ENCODE measurements at places on chromosomes 16 and 17. TPM values are rescaled to one million over a fixed set of nuclear protein-coding genes. Genes with fewer than 3 reads are reported as not detected.
A peak's percentile ranks its signal among the peaks of the same experiment; 100 is the strongest.

DNA sequence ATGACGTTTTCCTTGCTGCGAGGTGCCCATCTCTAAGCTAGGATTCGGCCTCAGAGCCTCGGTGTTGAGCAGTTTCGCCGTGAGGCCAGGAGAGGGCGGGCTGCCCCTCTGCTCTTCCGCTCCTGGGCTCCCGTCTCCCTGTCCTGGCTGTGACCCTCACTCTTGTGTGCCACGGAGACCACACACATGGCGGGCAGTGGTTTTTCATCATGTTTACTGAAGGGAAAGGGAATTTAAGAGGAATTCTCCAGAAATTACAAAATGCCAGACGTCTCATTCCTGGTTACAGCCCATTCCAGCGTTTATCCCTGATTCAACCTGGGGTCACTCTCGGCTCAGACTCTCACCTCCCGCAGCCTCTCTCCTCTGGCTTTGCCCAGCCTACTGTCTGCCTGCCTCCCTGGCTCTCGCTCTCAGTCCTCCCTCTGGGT, 96.8 kb upstream of the ELAC2 start:
- peak; percentile 72 for DNase-seq

GRCh38 chr17:76219670-76220383, 20.5 kb downstream of the RNF157 start:
- no peak for DNase-seq

DNA sequence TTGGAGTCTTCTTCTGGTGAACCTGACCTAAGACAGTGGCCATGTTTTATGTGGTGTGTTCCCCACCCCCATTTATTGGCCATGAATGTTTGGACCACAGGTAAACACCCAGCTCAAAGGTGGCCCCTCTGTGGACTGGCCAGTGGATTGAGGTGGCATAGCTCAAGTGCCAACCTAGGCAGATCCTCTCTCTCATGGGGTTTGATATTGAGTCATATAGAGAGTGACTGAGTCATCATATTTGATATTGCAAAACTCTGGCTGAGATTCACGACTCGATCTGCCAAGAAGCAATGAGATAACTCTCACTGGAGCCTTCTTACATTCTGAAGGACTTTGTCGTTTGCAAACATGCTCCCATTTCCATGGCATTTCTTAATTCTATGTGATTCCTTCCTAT, 10.5 kb upstream of the TEKT3 start:
- DNase-seq, result no peak

DNA sequence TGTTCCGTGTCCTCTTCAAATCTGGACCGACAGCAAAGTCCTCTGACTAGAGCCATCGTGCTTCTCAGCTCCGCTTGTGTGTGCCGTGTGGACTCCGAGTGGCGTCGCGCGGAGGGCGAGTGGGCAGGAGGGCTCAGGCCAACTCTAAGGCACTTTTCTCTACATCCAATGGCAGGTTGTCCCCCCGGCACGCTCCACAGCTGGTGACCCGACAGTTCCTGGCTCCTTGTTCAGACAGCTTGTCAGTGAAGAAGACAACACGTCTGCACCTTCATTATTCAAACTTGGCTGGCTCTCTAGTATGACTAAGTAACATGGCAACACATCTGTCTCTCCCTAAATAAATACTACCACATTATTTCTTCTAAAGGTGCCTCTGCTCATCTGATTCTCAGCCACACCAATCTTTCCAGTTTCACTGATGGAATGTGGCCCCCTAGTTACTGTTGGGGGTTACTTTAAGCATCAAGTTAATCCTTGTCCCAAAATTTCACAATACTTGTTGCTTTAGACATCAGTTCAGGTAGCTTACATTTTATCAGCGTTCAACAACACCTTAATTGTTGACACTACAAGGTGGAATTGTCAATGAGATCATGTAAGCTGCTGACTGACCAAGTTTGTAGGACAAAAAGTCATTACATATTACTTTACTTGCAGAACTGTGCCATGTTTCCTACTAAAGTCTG, 15.4 kb downstream of the COG1 start:
- DNase-seq, result no peak

GRCh38 chr17:8556074-8556473, 74.5 kb downstream of the MYH10 start:
- DNase-seq, result no peak

- no peak for DNase-seq
Measured at GRCh38 chr17:50218071-50218759, 16.8 kb upstream of the COL1A1 start.

GRCh38 chr16:19524356-19524615, 544 bp downstream of the CCP110 start:
- no peak for DNase-seq

DNA sequence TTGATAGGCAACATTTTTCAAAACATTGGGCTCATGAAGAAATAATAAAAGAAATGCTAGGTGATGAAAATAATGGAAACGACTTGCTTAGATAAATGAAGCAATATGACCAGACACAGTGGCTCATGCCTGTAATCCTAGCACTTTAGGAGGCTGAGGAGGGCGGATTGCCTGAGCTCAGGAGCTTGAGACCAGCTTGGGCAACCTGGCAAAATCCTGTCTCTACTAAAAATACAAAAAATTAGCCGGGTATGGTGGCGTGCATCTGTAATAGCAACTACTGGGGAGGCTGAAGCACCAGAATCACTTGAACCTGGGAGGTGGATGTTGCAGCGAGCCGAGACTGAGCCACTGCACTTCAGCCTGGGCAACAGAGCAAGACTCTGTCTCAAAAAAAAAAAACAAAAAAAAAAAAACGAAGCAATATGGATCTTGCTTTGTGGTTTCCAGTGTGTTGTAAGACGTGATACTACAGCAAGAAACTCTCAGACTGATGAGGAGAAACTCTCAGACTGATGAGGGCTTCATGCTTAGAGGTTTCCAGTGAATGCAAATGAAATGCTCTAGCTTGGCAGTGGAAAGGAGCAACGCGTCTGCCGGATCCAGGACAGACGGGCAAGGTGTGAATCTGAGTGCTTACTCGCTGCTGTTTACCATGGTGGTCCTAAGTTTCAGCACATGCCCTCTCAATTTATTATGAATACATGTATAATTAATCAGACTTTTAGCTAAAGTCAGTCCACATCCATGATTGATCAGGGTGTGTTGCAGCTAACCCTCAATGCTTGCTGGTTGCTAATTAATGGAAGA, 11.5 kb upstream of the IGF2BP1 start:
- no peak for DNase-seq

DNA sequence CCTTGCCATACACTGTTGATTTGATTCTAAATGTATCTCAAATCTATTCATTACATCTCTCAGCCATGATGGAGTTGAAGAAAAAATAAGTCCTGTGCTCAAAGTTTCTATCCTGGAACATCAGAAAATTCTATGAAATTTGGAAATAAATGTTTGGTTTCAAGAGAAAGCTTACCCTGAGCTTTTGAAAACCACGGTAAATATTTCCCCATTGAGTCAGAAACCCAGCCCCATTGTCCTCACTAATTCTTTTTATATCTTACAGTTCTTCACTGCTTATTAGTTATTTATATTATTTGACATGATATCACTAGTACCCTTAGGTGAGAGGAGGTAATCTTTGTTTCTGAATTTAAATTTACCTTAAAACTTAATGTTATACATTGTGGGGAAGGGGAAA, 128.5 kb downstream of the MRTFB start:
- DNase-seq, result no peak

DNA sequence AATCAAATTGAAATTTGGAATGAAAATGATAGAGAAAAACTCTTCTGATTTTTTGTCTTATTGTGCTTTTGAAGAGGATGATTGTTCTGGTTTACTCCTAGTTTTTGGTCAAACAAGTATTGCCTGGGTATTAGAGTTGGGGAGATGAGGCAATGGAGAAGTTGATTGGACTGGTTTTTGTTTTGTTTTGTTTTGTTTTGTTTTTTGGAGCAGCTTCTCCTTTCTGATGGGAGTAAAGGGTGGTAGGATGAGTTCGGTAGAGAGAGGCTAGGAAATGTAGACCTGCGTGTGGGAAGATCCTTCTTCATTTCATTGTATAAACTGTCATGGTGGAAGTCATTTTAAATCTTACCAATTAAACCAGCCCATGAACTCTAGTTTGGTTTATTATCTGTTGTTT, 17.7 kb downstream of the ATP6V0A1 start:
- no peak for DNase-seq

- DNase-seq, result no peak
Measured at GRCh38 chr16:20880867-20881502, 19.2 kb downstream of the DCUN1D3 start.

DNA sequence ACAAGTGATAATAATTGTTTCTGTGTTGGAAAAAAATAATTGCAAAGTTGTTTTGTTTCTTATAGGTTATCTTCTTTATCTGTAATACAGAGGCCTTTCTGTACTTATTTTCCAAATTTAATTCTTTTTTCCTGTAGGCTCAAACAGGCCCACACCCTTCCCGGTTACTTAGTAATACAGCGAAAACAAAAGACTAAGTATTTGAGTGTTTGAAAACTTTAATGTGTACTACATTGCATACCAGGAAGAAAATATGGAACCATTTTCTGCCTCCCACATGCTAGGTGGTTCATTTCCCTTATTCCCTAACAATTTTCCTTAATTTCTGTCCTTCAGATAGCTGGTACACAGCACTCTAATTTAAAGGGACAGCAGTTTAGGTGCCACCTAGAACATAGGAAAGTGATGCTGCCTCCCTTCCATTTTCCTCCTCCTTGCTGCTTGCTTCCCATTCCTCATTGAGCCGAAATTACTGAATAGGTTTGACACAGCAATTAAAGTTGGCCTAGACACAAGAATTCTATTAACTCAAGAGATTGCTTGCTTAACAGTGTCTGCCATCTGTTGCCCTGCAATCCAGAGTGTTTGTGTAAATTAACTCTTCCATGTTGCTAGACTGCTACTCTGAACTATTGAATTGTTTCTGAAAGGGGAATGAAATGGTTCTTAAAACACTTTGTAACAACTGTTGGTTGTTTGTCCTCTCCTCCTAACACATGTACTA, 24.2 kb downstream of the CYB5B start:
- peak; percentile 50 for DNase-seq

- DNase-seq, result no peak
Measured at GRCh38 chr16:11493531-11493929, 93.2 kb downstream of the LITAF start.

DNA sequence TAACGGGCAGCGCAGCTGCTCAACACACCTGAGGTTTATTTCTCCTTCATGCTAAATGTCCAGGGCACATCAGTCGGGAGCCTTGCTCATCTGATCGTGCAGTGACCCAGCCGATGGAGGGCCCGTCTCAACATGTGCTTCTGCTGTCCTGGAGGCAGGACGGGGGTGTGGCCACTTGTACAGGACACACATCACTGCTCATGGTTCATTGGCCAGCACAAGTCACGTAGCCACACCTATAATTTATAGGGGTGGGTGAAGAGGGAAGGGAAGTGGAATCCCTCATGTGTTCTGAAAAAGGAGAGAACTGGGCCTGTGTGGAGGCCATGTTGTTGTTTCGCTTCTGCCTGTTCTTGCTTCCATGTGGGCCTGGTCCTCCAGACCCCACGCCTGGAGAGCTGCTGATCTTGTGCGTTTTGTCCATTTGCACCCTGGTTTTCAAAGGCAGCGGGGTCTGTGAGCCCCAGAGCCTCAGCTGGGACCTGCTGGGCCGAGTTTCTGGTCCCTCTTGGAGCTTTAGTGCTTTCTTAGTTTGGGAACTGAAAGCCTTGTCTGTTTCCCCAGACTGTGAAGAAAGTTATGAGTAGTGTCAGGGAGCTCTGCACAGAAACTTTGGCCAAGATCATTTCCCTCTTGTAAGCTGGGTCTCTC, 60.5 kb downstream of the CMIP start:
- DNase-seq, result no peak

DNA sequence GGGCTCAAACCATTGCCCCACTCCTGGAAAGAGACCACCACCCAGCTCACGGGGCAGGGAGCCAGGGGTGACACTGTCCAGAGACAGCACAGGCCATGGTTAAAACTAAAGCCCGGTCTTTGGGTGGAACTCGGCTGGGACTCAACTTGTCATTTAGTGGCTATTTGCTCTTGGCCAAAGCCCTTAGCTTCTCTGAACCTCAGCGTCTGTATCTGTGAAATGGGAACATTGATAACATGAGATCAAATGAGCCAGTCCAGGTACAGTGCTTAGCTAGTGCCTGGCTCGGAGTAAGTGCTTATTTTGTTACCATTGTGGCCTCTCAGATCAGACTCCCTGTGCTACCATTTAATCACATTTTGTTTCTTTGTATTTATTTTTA, 48.5 kb downstream of the RTN4RL1 start:
- no peak for DNase-seq

DNA sequence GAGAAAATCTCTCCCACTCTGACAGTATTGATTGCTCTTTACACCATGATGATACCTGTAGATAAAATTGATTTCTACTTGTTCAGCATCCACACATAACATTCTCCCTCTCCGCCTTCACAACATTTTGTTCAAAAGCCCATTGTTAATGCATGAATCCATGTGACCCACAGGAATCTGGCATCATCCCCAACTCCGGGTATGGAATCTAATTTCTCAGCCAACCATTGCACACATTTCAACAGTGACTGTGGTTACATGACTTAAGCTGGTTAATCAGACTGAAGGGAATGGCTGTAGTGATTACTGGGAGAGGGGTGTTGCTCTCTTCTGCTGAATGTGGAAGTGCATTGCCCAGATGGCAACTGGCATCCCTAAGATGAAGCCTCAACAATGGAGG, 161.4 kb upstream of the C16orf82 start:
- no peak for DNase-seq

GRCh38 chr17:62882284-62882683, 74.2 kb upstream of the MARCHF10 start:
- no peak for DNase-seq

DNA sequence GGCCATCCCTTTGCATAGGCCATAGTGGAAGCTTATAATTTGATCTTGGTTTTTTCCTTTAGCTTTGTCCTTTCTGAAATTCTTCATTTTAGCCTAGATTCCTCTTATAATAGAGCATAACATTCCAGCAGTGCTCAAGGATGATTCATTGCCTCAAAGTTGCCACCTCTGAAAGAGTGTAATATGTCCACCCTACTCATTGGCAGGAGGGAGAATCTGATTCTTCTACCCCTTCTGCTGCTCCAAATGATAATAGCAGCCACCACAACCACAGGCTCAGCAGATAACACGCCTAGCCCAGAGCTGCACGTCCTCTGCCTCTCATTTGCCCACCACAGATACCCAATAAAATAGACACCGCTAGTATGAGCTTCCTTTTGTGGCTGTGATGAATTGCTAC, 337.4 kb upstream of the HSBP1 start:
- DNase-seq, result no peak

DNA sequence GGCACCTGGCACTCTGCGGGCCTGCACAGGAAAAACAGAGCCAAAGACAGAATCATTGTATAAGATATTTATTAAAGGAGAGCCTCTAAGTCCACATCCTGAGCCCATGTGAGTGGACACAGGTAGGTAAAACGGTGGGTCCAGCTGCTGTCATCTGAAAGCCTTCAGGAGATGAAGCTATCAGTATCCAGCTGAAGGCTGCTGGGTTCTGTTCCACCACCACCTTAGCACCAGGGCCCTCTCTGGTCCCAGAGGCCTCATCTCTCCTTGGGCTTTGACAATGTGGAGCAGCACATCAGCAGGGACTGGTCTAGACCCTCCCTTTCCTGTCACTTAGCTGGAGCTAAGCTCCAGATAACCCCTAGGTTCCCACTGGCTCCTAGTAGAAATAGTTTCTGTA, 7.3 kb downstream of the TMEM106A start:
- no peak for DNase-seq

Gene RNF40
- total RNA-seq, result 83.2 TPM

Gene SLFN12
- 16.0 TPM for total RNA-seq

Gene GAS7
- total RNA-seq, result 144 TPM

Gene SLC16A13
- 1.3 TPM for total RNA-seq

Gene OR4D1
- not detected for total RNA-seq

Gene DPEP3
- total RNA-seq, result not detected

Gene RASL10B
- 0.62 TPM for total RNA-seq

Gene ABI3
- total RNA-seq, result 4.5 TPM

Gene CDRT15L2
- not detected for total RNA-seq

Gene KRT35
- not detected for total RNA-seq
